ENCODE measurements at places on chromosomes 6 and 20. TPM values are rescaled to one million over a fixed set of nuclear protein-coding genes. Genes with fewer than 3 reads are reported as not detected.

Gene NKX2-2
- polyA plus RNA-seq = not detected

Gene CEP162
- 0.72 TPM for polyA plus RNA-seq

GRCh38 chr6:109014606-109015005 is 80.0 kb downstream of the SESN1 start:
- DNase-seq = no peak

Gene ASIP
- not detected for polyA plus RNA-seq

DNA sequence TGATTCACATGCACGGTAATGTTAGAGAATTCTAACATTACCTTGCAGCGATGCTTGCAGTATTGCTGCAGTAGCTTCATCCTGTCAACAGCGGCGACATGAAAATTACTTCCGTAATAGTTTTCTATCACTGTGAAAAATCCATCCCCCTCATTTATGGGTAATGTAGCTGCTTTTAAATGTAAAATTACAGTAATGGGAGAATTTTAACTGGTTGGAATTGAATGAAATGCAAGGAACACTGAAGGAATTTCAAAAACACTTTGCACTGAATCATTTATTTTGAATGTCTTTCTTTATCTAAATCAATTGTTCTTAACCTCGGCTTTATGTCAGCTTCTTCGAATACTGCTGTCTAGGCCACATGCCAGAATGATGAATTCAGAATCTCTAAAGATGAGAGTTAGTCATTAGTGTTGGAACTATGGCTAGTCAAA is 102.4 kb upstream of the HIVEP1 start:
- no peak for DNase-seq

- no peak for DNase-seq
Observed at GRCh38 chr6:161439093-161439492, 165.2 kb upstream of the AGPAT4 start.

GRCh38 chr6:74939151-74939708 is 266.6 kb downstream of the COL12A1 start:
- DNase-seq = no peak

GRCh38 chr20:31593221-31594001 is 11.7 kb upstream of the ID1 start:
- no peak for DNase-seq

DNA sequence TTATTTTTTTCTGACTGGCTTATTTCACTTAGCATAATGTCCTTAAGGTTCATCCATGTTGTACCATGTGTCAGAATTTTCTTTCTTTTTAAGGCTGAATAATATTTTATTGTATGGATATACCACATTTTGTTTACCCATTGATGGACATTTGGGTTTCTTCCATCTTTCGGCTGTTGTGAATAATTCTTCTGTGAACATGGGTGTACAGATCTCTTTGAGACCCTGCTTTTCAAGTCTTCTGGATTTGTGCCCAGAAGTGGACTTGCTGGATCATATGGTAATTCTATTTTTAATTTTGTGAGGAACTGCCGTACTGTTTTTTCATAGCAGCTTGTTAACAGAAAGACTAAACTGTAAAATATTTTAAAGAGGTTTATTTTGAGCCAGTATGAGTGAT is 94.6 kb upstream of the TMEM181 start:
- no peak for DNase-seq

DNA sequence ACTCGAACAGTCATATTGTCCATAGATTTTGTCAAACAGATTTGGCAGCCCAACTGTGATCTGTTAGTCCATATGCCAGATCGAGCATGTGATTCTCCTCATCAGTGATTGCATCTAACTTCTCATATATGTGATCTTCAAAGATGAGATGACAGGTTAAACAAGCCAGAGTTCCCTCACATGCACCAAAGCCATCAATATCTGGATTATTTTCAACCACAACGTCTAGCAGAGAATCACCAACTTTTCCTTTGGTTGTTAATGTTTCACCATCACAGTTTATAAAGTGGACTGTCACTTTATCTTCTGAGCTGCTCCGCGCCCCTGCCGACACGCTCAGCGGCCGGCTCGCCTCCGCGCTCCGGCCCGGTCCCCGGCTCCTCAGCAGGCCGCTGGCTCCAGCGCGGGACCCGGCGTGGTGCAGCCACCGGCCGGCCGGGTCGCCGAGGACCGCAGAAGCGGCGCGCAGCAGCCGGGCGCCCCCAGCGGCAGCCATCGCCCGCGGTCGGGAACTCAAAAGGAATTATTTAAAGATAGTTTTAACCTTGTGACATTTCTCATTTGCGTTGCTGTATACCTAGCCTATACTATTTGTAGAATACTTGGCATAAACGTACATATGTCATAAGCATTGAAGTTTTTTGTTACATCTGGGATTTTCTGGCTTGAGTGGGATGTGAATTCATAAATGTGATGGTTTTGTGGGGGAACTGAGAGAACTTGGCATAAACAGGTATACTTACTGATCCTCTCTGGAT is 40.1 kb upstream of the DYNLRB1 start:
- DNase-seq = no peak

DNA sequence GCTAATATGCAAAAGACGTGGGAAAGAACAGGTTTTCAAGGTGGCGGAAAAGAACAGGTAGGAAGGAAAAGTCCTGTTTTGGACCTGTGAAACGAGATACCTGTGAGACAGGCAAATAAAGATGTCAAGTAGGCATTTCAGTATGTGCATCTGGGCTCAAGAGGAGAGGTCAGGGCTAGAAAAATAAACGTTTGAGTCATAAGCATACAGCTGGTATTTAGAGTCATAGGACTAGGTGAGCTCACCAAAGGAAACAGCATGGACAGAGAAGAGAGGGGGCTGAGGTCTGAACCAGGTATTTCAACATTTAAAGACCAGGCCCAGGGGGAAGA is 14.9 kb downstream of the MTFR2 start:
- DNase-seq = no peak

Gene PLG
- polyA plus RNA-seq = not detected

Gene GNMT
- 3.4 TPM for polyA plus RNA-seq

Gene TREML2
- polyA plus RNA-seq = 0.18 TPM

Gene HLA-DRB5
- polyA plus RNA-seq = 0.83 TPM

- DNase-seq = no peak
Observed at GRCh38 chr6:17473554-17473953, 80.2 kb downstream of the CAP2 start.

DNA sequence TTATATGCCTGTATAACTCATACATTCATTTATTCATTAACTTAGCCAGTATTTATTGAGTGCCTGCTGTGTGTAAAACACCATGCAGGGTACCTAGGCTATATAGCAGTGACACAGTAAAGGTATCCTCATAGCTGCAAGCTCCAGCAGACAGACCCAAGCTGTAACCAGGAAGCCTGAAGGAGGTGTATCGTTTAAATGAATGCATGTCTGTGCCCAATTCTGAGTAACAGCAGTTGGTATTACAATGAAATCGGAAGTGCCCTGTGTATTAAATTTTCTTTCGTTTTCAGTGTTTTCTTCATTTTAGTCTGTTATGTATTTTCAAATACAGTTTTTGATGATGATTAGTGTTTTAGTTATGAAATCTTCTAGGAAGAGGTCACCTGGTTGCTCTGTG is 485.8 kb upstream of the SOX4 start:
- DNase-seq = no peak

DNA sequence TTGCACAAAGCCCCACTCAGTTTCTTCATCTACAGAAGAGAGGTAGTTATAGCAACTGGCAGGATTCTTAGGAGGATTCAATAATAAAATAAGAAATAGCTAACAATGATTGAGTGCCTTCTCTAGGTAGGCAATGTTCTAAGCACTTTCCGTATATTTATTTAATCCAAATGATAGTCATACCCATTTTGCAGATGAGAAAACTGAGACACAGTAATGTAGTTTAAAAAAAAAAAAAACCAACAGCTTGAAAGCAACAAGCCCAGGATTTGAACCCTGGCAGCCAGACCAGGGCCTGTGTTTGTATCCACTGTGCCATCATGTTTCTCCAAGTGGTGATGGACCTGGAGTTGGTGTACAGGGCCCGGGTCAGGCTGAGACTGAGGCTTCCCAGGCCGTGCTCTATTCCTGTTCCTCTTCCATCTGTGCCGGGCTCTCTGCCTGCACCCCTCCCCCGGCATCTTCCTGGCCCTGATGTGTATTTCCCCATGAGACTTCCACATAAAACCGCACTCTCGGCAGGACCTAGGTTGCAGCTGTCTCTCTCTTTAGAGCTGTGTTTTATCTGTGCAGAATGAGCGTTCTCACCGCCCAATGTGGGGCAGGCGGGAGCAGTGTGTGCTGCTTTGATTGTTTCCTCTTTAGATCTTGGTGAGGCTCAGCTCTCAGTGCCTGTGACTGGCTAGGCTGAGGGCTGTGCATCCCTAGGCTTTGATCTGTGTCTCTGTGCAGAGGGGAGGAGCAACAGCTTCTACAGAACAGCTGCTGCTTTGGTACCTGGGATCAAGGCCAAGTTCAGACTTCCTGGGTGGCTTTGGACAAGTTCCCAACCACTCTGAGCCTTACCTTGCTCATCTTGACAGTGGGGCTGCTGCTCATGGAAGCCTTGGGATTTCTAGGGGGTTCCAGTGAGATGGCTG is 49.5 kb downstream of the TOX2 start:
- no peak for DNase-seq

DNA sequence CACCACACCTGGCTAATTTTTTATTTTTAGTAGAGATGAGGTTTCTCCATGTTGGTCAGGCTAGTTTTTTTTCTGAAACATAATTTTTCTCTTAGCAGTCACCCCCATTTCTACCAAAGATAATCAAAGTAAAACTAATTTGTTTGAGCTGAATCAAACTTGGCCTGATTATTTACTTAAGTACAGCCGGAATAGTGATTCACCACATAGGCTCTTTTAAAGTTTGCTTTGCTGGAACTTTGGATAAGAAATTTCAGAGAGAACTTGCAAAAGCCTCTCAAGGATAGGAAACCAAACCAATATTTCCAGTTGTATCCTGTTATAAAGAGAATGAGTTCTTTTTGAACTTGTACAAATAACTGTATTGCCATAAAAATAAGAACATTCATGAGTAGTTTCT is 105.0 kb upstream of the SYNCRIP start:
- no peak for DNase-seq

Gene F13A1
- polyA plus RNA-seq = 0.57 TPM

Gene SUN5
- not detected for polyA plus RNA-seq

Gene KCNG1
- 35.0 TPM for polyA plus RNA-seq

DNA sequence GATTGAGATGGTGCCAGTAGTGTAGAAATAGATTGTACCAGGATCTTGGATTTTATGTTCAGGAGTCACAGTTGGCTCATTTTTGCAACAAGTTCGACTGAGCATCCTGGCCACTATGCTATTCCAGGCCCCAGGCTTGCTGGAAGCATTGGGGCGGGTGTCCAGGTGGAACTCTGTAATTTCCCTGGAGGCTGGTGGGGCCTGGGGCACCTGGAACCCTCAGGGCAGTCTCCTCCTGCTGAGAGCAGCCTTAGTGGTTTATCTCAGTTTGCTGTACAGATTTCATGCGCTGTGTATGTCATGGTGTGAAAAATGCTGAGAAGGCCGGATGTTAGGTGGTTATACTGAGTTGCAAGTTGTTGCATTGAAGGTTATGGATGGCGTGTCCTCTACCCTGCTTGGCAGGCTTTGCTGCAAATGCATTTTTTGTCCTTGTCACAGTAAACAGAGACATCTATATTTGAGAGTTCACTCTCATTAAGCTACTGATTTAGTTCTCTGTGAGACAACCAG is 135.1 kb upstream of the MYLIP start:
- DNase-seq = no peak

Gene ADGRF1
- not detected for polyA plus RNA-seq

GRCh38 chr6:21531393-21531792 is 62.2 kb upstream of the SOX4 start:
- DNase-seq = no peak

- DNase-seq = no peak
Observed at GRCh38 chr6:113414511-113414910, 442.6 kb upstream of the MARCKS start.

Gene PCSK2
- 4.2 TPM for polyA plus RNA-seq

DNA sequence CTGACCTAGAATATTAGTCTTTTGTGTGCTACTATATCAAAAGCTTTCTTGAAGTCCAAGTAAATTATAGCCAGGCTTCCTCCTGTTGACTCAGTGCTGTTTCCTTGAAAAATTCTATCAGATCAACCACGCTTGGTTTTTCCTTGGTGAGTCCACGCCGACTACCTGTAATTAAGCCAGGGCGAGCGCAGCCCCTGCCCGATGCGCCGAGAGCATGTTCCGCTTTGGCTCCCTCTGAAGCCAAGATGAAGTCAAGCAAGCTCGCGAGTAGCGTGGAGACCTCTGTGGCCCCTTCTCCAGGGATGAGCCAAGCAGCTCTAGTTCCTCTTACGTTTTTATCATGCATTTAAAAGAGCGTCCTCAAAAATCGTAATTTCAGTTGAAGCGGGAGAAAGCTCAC is 641.2 kb downstream of the CDH26 start:
- no peak for DNase-seq

DNA sequence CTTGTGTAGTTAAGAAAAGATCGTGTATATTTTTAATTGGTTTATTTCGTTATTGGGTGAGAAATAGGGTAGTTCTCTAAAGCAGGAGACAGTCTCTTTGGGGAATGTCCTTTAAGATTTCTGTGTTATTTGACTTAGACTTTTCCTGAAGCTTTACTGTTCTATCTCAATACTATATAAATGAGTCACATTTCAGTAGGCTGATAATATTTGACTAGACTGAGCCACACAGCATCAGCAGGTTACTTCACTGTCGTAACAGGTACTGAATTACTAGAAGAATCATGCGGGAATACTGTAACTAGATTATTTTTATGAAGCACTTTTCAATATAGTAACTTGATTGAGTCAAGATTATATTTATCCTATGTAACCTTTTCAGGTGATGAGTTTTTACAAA is 1.4 kb downstream of the SMAP1 start:
- DNase-seq = no peak

DNA sequence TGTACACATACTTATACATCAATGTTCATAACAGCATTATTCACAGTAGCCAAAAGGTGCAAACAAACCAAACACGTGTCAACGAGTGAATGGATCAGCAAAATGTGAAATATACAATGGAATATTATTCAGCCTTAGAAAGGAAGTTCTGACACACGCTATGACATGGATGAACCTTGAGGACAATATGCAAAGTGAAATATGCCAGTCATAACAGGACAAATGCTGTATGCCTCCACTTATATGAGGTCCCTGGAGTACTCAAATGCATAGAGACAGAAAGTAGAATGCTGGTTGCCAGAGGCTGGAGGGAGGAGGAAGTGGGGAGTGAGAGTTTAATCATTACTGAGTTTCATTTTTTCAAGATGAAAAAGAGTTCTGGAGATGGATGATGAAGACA is 37.8 kb upstream of the IGF2R start:
- no peak for DNase-seq

DNA sequence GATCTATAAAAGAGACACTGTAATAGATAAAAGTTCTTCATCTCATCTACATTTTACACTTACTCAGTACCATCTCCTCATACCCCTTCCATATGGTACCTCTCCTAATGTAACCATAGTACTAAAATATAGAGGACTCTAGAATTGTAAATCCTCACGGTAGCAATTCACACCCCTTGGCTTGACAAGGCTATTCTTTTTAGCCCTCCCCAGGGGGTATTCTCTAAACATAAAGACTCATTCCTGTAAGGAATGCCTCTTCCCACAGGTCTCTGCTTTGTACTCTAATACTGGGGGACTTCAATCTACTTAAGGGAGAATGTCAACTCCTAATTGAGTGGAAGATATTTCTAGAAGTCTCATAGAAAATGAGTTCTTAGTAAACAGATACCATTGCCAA is 85.9 kb downstream of the VIP start:
- no peak for DNase-seq

Gene IMPG1
- 0.02 TPM for polyA plus RNA-seq

Gene EGFL8
- 8.6 TPM for polyA plus RNA-seq

Gene PPIL6
- polyA plus RNA-seq = 0.19 TPM

Gene ZSCAN31
- 1.2 TPM for polyA plus RNA-seq

All from H1 (cell line).